ENCODE measurements at places on chromosomes 12 and 14. TPM values are rescaled to one million over a fixed set of nuclear protein-coding genes. Genes with fewer than 3 reads are reported as not detected.

DNA sequence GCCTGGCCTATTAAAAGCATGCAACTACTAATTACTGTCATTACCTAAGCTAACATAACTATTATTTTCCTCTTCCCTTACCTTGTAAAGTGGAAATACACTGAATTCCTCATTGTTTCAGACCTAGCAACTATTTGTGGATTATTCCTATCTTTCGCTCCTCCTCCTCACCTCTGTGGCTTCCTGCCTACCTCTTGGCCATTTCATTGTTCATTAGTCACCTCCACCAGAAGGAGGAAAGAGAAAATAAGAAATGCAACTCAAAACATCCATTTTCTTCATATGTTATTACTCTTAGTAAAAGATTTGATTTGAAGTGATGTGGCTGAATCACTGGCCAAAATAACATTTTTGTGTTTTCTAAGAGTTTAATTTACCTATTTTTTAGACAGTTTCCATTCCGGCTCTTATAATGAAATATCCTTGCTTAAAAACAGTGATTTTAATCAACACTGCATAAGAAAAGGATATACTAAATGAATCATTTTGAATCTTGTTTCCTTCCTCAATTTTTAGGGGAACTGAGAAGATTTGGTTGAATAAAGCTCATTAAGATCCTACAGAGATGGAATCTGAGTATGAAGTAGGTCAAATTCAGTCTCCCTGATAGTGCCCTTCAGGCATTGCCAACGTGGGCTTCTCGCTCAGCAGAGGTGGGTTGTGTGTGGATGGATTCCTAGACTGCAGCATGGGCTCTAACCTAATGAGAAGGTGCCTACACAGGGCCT lies 27.6 kb upstream of the ARHGAP5 start:
- no peak for DNase-seq
- no peaks in the 10 kb centered on the region for H3K4me1 ChIP-seq
- no peak overlapping the region for H3K4me3 ChIP-seq
- H3K27me3 ChIP-seq, result no peaks in the 10 kb centered on the region

- peaks cover 3% of the 10 kb centered on the region for H3K27me3 ChIP-seq
- H3K36me3 ChIP-seq, result no peaks in the 10 kb centered on the region
- H3K4me1 ChIP-seq, result no peaks in the 10 kb centered on the region
- no peak overlapping the region for H3K4me3 ChIP-seq
These were observed 18.0 kb upstream of the TMEM260 start for GRCh38 chr14:56561606-56562005.

DNA sequence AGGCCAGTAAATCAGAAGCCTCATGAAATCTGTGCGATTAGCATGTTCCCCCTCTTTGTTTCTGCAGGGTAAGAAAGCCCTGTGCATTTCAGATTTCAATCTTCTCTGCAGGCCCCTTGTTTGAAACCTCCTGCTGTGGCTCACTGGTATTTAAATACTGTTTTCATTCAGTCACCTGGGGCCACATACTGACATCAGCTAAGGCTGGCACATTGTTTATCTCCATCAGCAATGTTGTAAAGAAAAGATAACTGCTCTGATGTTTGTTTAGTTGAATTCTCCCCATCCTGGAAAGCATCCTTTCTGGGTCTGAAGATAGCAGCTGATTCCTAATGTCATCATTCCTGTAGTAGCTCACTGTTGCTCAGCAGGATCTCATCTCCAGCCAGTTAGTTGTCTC lies 554.9 kb downstream of the NRXN3 start:
- H3K4me1 ChIP-seq, result no peaks in the 10 kb centered on the region
- H3K36me3 ChIP-seq, result no peaks in the 10 kb centered on the region
- no peak overlapping the region for H3K4me3 ChIP-seq
- H3K27me3 ChIP-seq, result no peaks in the 10 kb centered on the region
- no peak for DNase-seq

GRCh38 chr12:87935216-87935615 lies 94.0 kb downstream of the C12orf50 start:
- no peak overlapping the region for H3K4me3 ChIP-seq
- H3K27ac ChIP-seq, result no peak overlapping the region
- H3K36me3 ChIP-seq, result no peaks in the 10 kb centered on the region
- no peaks in the 10 kb centered on the region for H3K27me3 ChIP-seq
- DNase-seq, result no peak

DNA sequence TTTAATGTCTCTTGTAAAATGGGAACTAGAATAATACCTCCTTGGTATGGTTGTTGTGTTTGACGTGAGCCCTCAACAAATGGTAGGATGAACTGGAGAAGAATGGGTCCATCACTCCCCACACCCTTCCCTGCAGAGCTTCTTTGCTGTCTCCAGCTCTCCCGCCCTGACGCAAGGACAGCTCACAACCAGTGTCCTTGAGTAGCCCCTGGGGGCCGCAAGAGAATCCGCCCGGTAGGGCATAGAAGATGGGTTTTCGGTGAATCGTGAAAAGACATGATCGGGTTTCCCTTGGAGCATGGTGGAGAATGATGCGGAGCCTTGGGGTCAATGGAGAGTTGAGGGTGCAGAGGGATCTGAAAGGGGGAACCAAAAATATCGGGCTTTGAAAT lies 6.1 kb upstream of the PAX9 start:
- H3K27ac ChIP-seq, result no peak overlapping the region
- no peak for DNase-seq

- H3K27ac ChIP-seq, result no peak overlapping the region
- H3K4me3 ChIP-seq, result no peak overlapping the region
- H3K4me1 ChIP-seq, result no peaks in the 10 kb centered on the region
These were observed 58.1 kb upstream of the PLEKHG3 start for GRCh38 chr14:64646103-64646502.

DNA sequence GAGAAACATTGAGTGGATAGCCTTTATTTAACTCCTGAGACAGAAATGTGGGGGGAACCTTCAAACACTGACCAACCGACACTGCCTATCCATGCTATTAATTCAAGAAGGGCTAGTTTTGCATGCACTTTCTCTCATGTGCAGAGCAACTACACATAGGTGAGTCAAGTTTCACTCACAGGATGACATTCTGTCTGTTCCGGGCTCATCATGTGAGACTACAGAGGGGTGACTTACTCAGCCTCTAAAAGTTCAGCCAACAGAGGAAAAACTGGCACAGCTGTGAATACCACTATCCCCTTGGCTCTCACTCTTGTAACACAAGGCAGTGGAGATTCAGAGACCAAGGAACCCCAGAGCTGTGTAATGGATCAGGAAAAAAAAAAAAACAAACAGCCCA lies 13.3 kb downstream of the BEST3 start:
- H3K27ac ChIP-seq, result no peak overlapping the region
- H3K27me3 ChIP-seq, result no peaks in the 10 kb centered on the region
- H3K36me3 ChIP-seq, result no peaks in the 10 kb centered on the region
- H3K4me3 ChIP-seq, result no peak overlapping the region
- no peak for DNase-seq
- H3K4me1 ChIP-seq, result no peaks in the 10 kb centered on the region

DNA sequence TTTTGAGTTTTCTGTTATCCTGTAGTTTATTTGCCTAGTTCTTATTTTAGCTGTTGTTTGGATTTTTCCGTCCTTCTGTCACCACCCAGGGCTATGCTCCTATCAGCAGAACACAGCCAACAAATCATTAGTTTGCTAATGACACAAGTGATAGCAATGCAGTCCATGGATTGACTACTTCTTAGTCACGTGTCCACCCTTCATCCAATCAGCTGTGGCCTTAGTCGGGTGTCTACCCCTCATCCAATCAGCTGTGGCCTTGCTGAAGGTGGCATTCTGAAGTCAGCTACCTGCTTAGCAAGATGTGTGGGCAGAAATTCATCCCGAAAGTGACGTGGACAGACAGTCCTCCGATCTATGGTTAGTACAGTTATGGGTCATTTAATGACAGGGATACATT lies 182.3 kb downstream of the GALC start:
- H3K4me3 ChIP-seq, result no peak overlapping the region
- H3K27ac ChIP-seq, result no peak overlapping the region
- H3K27me3 ChIP-seq, result no peaks in the 10 kb centered on the region
- no peaks in the 10 kb centered on the region for H3K4me1 ChIP-seq
- no peaks in the 10 kb centered on the region for H3K36me3 ChIP-seq

DNA sequence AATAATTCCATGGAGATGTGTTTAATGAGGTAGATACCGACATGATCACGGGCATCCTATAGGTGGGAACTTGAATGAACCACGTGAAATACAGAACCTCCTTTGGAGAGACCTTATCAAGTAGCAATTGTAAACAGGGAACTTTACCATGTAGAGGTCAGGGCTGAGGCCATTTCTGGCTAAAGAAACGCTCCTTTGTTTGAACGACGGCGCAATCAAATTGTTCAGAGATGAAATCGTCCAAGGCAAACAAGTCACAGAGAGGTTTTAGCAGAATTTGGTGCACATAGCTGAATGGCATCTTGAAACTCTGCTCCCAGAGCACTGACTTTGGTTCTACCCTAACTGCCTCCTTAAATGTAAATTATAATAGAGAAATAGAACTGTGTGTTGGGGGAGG lies 9.8 kb downstream of the PRIMA1 start:
- H3K4me1 ChIP-seq, result no peaks in the 10 kb centered on the region
- H3K36me3 ChIP-seq, result no peaks in the 10 kb centered on the region

- no peak overlapping the region for H3K4me3 ChIP-seq
- peak; percentile 4 for DNase-seq
These were observed 138.5 kb downstream of the DICER1 start for GRCh38 chr14:95018821-95019220.

GRCh38 chr12:78034025-78034424 lies 203.3 kb downstream of the NAV3 start:
- no peak overlapping the region for H3K4me3 ChIP-seq
- H3K27ac ChIP-seq, result no peak overlapping the region
- no peaks in the 10 kb centered on the region for H3K4me1 ChIP-seq
- no peaks in the 10 kb centered on the region for H3K27me3 ChIP-seq

GRCh38 chr12:124044809-124045321 lies 71.8 kb downstream of the ZNF664 start:
- H3K27ac ChIP-seq, result no peak overlapping the region
- H3K27me3 ChIP-seq, result no peaks in the 10 kb centered on the region
- no peaks in the 10 kb centered on the region for H3K4me1 ChIP-seq
- H3K36me3 ChIP-seq, result no peaks in the 10 kb centered on the region
- no peak overlapping the region for H3K4me3 ChIP-seq

DNA sequence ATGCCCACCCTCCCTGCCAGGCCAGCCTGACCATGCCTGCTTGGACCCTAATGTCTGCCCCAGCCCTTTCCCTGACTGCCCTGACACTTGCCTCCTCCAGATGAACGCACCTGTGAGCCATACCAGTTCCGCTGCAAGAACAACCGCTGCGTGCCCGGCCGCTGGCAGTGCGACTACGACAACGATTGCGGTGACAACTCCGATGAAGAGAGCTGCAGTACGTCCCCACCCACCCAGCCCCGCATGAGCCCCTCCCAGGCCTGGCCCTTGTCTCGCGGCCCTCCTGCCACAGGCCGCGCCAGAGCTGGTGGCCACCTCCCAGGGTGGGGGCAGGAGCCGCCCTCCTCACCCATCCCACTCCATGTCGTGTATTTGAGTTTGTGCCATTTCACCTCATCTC lies 14.3 kb upstream of the NXPH4 start:
- no peak overlapping the region for H3K4me3 ChIP-seq
- H3K27me3 ChIP-seq, result no peaks in the 10 kb centered on the region

- H3K4me1 ChIP-seq, result peaks cover 31% of the 10 kb centered on the region
- H3K4me3 ChIP-seq, result no peak overlapping the region
- DNase-seq, result peak; percentile 96
- H3K36me3 ChIP-seq, result no peaks in the 10 kb centered on the region
These were observed 11.5 kb downstream of the ZFP36L1 start for GRCh38 chr14:68781161-68782021.

GRCh38 chr12:6442836-6443235 lies 1.9 kb upstream of the CD27 start:
- no peaks in the 10 kb centered on the region for H3K27me3 ChIP-seq
- DNase-seq, result no peak
- no peak overlapping the region for H3K4me3 ChIP-seq
- H3K27ac ChIP-seq, result no peak overlapping the region

DNA sequence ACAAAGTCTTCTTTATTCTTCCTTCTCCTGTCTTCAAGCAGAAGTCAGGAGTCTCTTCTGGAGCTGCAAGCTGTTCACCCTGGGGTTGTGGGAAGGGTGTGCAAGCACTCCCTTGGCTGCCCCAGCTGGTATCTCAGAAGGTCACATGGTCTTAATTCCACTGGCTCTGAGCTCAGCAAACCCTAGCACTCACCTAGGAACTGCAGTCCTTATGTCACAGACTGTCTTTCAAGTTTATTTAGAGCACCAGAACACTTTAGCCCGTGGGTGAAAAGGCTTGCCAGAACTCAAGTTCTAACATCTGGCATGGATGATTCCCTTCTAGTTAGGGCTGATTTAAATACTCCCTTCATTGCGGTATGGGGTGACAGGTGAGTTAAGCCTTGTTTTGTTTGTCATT lies 379.0 kb downstream of the CCER1 start:
- DNase-seq, result no peak
- H3K27me3 ChIP-seq, result no peaks in the 10 kb centered on the region
- H3K36me3 ChIP-seq, result no peaks in the 10 kb centered on the region
- no peaks in the 10 kb centered on the region for H3K4me1 ChIP-seq
- no peak overlapping the region for H3K27ac ChIP-seq

- no peak overlapping the region for H3K27ac ChIP-seq
- H3K36me3 ChIP-seq, result no peaks in the 10 kb centered on the region
- no peaks in the 10 kb centered on the region for H3K4me1 ChIP-seq
These were observed 260.3 kb upstream of the E2F7 start for GRCh38 chr12:77325511-77326236.

- no peak overlapping the region for H3K27ac ChIP-seq
- DNase-seq, result no peak
- H3K4me1 ChIP-seq, result no peaks in the 10 kb centered on the region
- no peak overlapping the region for H3K4me3 ChIP-seq
These were observed 322.3 kb downstream of the RMST start for GRCh38 chr12:97784904-97785303.

DNA sequence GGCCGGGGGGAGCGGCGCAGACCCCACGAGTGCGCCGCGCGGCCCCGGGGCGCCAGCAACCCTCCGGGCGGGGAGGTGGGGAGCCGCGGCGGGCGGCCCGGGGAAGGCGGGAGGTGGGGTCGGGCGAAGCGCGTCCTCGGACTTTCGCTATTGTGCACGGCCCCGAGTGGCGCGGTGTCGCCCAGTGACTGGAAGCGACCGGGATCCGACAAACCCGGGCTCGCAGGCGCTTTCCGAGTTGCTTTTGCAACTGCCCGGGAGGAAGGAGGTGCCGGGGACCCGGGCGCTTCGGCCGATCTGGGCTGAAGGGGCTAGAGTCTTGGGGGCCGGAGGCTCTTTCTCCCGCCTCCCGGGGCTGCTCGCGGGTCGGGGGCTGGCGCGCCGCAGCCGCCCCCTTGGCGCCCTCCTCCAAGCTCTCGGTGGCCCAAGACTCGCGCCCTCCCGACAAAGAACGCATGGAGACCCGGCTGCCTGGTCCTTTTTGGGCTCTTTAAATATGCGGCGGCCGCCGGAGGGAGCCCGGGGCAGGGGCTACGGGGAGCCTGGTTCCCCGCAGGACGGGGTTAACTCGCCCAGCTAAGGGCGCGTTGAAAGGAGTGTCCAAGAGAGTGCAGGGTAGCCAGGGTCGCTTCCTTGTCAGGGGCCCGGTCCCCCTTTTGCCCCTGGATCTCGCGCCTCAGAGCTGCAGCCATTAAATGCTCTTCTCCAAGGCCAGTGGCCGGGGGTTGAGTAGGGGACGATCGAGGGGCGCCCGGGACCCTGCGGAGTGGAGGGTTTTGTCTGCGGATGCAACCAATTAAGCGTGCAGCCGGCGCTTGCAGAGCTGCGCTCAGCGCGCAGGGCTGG lies 1.4 kb downstream of the HMGA2 start:
- no peaks in the 10 kb centered on the region for H3K4me1 ChIP-seq
- H3K4me3 ChIP-seq, result peak overlapping the region; percentile 84

Gene TBK1
- polyA plus RNA-seq, result 27.1 TPM

Gene NPAS3
- polyA plus RNA-seq, result not detected

Gene GLI1
- 1.5 TPM for polyA plus RNA-seq

Gene PIK3C2G
- polyA plus RNA-seq, result 6.8 TPM

Gene DCAF11
- 122 TPM for polyA plus RNA-seq

Measured in small intestine (tissue), 16 donors.